ENCODE measurements at places on chromosomes 12 and 14.
A peak's percentile ranks its signal among the peaks of the same experiment; 100 is the strongest.

DNA sequence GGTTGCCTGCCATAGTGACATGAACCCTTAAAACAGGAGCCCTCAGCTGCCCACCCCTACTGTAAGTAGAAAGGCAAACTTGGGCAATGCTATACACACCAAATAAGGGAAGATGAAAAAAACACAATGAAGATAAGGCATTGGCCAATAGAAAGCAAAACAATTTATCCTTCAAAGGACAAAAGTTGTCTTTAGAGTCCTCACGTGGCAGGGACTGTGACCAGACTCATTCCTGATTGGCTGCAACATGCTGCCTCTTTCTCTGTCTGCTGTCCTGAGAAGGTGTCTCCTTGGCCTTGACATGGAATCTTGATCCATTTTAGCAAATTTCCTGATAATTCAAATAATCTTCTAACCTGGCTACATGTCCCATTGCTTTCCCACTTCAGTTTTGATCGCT, 131.9 kb downstream of the GPR135 start:
- DNase-seq: no peak

DNA sequence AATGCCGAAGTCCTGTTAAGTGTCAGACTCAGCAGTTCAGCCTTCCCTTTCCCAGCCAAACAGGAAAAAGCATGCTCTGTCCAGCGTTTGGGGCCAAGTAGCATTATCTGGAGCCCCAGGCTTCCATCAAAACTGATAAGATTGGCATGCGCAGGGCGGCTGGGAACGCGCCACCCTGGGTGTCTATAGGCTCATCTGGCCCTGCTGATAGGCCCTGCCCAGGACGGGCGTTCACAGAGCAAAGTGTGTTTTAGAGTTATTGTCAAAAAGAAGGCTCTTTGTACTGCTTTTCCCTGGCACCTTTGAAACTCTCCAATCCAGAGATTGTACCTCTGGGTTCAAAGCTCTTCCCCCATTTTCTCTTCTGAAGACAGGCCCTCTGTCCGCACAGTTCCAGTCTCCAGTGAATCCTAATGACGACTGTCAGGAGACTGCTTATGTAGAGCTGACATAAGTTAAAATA, at the start of gene ART4:
Gene ART4, minus strand, starts transcription at position 102 of the 463 bp plus-strand sequence. CDS start 413 bp downstream, outside the sequence.
- DNase-seq: no peak

DNA sequence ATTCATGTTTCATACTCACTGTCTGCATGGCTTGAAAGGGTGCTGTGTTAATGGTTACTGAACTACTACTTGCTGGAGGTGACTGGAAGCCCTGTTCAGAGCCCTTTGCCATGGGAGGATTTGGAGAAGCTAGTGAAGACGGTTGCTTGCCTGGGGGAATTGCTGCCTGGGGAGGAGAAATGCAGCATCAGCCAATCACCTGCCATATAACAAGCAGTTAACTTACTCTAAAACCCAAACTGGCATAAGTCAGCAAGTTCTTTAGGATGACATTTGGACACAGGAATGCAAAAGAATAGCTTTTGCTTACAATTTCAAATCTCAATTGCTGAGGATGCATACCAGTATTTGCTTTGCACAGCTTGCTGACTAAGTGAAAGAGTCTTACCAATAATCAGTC, 23.4 kb upstream of the IPO8 start:
- DNase-seq: no peak

DNA sequence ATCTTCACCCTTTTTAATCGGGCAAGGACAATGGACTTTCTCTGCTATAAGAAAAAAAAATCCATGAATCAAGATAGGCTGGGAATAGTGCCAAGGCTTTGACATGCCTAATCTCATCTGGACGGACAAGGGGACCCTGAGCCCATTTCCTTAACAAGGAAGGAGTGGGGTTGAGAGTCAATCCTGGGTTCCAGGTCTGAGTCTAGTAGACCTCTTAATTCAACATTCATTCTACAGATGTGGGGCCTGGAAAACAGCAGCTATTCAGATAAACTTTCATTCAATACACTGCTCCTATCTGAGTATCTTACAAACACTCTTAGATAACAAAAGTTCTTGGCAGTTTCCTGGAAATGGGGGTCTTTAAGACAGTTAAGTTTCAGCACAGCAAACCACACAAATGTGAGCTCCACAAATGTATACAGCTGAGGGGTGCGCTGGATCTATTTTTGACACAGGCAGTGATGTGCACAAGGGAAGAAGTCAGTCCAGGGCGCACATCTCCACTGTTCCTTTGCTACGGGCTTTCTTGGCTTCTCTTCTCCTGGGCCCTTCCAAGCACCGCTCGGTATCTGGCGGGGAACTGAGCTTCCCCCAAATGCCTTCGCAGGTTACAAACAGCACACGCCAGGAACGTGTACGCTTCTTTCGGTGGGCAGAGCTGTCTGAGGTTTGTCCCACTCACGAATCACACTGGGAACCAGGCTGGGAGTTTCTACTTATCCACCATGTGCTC, 82.2 kb upstream of the GPR68 start:
- DNase-seq: no peak

DNA sequence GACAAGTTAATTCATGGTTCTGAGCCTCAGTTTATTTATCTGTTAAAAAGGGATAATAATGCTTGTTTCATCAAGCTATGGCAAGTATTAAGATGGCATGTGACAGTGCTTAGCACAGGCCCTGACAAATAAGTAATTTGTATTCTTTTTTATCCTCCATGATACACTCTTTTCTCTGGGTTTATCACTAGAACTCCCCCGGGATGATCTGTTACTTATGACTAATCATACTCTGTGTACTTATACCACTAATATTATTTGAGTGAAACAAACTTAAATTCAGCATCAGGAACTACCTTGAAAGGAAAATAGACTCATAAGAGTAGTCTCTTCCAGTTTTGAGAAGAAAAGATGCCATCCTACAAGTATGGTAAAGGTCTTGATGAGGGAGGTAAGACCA, 283.8 kb downstream of the PAWR start:
- no peak for DNase-seq

- no peak for DNase-seq
Observed at GRCh38 chr12:115078990-115079389, 395.0 kb upstream of the TBX3 start.

DNA sequence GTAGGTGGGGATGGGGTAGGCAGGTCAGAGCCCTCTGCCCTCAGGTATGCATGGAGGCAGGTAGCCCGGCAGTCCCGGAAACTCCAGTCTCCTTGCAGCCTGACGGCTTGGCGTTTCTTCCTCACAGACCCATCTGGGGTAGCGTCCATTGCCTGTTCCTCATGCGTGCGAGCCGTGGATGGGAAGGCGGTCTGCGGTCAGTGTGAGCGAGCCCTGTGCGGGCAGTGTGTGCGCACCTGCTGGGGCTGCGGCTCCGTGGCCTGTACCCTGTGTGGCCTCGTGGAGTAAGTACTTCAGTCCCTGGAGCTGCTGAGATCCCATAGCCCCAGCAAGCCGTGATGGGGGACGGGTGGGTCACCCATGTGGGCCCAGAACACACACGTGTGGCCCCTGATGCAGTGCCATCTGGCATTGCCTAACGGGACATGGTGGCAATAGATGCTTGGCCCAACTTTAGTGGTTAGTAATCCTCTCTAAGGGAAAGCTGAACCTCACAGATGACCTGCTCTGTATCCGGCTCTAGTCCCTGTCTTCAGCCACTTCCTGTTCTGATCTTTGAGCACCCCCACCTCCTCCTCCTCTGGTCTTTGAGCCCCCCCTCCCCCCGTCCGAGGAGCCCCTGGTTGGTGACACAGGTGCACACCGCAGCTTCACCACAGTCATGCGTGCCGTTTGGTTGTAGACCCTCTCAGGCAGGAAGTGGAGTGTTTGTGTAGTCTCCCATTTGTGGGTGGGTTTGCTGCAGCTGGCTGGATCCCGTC, 3.7 kb downstream of the SIVA1 start:
- no peak for DNase-seq

DNA sequence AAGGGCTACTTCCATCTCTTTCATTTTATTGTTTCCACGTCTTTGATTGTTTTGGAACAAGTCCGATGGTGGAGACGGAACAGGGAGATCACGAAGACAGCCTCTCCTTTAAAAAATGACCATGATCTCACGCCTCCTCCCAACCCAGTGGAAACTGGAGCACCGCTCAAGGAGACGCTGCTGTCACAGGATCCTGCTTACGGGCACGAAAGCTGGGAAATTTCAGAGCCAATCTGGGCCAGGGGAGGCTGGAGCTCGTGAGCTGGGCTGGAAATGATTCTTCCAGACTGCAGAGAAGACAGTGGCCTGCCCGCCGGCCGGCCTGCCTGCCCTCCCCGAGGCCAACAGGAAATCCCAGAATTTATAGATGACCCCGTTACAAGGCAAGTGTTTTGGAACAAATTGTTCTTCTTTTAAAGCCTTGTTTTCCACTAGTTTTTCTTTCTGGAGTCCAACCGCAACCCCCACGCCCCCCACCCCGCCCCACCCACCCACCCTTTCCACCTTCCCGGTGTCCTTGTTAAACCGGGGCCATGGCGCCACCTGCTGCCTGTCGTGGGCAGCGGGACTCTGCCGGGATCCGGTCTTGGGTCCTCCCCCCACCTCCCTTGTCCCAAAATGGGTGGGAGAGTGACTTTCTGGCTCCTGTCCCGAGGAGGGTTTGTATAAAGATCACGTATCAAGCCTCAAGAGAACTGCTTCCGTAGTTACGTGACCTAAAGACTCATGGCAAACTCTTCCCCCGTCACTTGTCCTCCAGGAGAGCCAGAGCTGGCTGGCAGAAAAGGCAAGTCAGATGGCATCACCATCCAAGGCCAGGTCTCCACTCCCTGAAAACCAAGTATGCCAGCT, 40.3 kb downstream of the MAP1LC3B2 start:
- DNase-seq: peak; percentile 6

DNA sequence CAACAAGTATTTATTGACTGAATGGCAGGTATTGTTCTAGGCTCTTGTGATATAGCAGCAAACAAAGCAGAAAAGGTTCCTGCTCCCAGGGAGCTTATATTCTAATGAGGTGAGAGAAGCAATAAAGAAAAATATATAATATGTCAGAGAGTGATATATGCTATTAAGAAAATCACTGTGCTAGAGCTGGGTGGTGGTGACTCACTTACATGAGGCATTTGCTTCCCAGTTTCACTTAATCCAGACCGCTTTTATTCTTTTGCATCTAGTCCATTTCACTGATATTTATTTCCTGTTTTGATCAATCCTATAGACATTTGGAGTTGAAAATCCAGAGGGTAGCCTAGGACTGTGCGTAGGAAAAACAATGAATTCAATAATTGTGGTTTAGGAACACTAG, 17.5 kb downstream of the TRHDE start:
- DNase-seq: no peak

DNA sequence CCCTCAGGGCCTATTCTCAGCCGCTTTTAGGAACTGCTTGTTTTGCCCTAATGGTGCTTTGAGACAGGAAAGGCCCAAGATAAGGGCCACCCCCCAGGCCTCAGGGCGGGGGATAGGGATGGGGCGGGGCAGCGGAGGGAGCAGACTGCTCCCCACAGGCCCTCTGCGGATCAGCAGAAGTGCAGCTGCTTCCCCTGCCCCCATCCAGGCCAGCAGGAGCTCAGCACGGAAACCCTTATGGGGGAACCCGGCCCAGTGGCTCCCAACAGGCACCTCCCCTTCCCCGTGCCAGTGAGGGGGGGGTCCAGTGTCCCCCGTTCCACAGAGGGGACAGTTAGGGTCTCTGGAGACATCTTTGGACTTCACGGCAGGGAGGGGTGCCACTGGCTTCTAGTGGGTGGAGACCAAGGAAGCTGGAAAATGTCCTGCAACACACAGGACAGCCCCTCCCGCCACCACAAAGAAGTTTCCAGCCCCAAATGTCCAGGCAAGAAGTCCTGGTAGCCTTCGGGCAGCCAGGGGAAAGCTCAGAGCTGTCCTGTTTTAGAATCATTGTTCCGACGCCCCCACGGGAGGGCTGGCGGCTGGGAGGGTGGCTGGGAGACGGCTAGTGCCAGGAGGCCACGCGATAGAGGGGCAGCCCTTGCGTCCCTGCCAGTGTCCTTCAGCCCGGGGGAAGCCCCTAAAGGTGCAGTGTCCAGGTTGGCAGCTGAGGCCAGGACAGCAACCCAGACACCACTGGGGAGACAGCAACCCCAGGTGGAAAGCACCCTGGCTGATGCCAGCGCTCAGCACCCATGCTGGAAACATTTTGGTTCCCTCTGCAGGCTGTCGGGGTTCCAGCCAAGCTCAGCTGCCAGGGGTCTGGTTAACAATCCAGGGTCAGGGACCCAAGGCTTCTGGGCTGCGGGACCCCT, 10.4 kb upstream of the GPR132 start:
- no peak for DNase-seq

- DNase-seq: no peak
Observed at GRCh38 chr12:89492883-89493282, 31.7 kb downstream of the GALNT4 start.

- no peak for DNase-seq
Observed at GRCh38 chr12:8917751-8918150, 3.4 kb downstream of the PHC1 start.

DNA sequence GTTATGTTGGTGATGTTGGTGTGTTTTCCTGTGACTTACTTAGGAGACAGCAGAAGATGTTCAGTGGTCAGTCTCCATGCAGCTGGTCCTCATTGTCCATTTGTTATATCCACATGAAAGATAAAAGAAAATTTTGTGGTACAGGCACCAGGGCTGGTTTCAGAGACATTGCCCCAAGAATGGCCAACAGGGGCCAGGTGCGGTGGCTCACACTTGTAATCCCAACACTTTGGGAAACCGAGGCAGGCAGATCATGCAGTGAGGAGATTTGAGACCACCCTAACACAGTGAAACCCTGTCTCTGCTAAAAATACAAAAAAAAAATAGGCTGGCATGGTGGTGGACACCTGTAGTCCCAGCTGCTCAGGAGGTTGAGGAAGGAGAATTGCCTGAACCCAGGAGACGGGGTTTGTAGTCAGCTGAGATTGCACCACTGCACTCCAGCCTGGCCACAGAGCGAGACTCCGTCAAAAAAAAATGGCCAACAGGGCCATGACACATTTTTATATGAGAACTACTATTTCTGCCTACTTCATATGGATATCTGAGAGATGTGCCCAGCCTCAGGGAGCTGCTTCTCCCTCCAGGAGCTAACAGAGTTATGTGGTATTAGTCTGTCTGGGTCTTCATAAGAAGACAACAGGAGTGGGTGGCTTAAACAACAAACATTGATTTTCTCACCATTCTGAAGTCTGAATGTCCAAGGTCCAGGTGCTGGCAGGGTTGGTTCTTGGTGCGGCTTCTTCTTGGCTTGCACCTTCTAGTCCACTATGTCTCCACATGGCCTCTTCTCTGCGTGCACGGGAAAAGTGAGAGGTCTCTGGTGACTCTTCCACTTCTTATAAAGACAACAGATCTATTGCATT, 821.7 kb downstream of the TMEM121 start:
- DNase-seq: no peak

DNA sequence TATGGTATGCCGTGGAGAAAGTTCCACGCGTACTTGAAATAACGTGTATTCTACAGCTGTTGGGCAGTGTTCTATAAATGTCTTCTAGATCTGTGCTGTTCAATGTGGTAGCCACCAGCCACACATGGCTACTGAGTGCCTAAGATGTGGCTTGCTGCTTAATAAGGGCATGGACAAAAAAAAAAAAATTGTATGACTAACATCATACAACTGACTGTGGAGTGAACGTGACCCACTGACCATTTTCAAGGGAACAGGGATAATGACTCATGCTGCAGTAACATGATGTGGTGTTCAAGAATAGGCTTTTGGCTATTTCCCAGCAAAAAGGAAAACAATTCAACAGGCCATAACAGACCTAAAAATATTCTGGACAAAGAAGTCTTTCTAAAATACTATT, 13.0 kb downstream of the ATG14 start:
- DNase-seq: no peak
